ENCODE measurements at places on chromosomes 3 and 15.

GRCh38 chr3:149848238-149848637, 35.2 kb downstream of the RNF13 start:
- no peak for DNase-seq

DNA sequence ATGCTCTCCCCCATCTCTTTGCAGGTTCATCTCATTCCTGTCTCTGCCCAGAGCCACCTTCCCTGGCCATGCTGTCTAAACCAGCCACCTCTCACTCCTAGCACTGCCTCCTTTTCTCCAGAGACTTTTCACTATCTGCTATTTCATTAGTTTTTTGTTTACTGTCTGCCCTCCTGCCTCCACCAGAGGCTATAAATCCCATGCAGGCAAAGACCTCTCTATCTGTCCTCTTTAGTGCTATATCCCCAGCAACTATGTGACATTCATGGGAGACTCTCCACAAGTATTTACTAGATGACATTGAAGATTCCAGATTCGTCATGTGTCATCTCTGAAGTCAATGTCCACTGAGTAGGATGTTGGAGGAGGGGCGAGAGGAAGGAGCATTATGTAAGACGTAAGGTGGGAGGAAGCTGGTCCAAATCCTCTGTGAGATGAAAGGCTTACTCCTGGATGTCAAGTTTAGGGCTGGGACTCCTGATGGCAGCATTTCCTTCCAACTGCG, 3.4 kb upstream of the FAM43A start:
- no peak for DNase-seq

DNA sequence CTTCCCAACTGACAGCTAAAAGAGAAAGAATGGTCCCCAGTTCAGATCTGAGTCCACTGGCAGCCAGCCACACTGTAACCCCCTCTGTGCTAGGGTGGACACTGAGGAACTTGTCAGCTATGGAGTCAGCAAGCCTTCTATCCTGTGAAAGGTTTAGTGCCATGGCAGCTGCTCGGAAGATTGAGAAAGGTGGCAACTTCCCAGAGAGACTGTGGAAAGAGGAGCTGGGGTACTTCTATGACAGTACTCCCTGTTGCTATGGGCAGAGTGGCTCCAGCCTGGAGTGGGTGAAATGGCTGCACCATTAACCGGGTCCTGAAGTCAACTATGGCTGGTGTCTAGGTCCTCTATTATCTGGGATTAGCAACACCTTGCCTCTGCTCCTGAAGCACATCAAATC, 447.2 kb downstream of the EPHB1 start:
- no peak for DNase-seq

DNA sequence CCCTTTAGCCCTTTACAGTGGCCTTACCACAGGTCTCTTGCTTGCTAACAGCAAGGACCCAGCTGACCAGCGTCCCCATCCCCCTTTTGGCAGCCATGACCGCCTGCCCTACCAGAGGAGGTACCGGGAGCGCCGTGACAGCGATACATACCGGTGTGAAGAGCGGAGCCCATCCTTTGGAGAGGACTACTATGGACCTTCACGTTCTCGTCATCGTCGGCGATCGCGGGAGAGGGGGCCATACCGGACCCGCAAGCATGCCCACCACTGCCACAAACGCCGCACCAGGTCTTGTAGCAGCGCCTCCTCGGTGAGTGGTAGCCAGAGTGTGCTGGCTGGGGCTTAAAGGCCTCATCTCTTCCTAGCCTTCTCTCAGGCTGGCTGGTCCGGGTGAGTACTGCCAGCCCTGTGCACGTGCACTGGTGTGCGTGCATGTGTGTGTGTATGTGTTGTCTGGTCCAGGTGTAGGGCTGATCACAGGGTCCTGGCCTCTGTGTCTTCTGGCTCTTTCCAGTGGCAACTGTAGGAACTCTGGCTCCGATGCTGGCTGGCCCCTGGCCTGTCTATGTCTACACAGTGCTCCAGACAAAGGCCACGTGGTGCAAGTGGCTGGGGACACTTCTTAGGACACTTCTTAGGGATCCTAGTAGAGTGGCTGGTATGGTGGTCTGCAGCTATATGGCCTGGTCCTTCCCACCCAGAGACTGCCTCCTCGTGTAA, 4.4 kb downstream of the CLK3 start:
- DNase-seq, result no peak

DNA sequence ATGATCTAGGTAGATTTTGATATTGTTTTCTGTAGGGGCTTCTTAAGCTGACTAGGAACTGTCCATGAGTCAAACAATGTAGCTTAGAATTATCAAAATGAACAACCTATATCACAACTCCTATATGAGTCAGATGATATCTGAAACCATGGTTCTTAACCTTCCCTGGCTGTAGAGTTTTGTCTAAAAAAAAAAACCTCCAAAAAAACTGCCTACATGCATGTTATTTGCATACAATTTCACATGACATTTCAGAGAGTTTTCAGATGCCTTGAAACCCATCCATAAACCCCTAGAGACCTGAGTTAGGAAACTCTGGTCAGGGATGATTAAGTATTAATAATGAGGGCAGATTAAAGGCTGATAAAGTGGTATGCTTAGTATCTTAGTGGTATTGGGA, 157.0 kb downstream of the CHST2 start:
- DNase-seq, result no peak

GRCh38 chr3:84885199-84885882, 73.4 kb upstream of the CADM2 start:
- no peak for DNase-seq

GRCh38 chr3:58243976-58244585, 6.5 kb downstream of the ABHD6 start:
- DNase-seq, result no peak

- DNase-seq, result no peak
These were observed 193.8 kb downstream of the ZBTB20 start for GRCh38 chr3:114953215-114953799.

GRCh38 chr3:185519021-185519420, 20.2 kb upstream of the TMEM41A start:
- DNase-seq, result no peak

GRCh38 chr3:178987745-178988144, 83.9 kb downstream of the ZMAT3 start:
- no peak for DNase-seq

GRCh38 chr3:56369914-56370313, 98.4 kb downstream of the ERC2 start:
- no peak for DNase-seq

- DNase-seq, result no peak
These were observed 8.7 kb downstream of the PLS1 start for GRCh38 chr3:142604940-142605339.

DNA sequence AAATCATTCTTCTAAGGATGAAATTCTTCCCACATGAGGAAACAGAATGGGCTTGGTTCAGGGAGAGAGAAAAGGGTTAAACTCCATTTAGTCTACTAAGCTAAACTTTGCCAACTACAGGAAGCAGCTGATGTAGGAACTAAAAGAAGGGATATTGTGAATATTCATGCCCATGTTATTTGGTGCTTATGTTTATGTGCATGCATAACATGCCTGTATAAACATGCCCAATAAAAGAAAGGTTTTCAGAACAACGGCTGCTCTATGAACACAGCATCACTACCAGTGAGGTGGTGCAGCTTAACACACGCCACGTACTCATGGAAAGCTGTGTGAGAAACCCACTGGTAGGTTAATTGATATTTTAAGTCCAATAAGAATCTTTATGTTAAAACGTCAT, 59.4 kb upstream of the VGLL4 start:
- DNase-seq, result no peak

- no peak for DNase-seq
These were observed 265.8 kb downstream of the TAFA4 start for GRCh38 chr3:68666429-68667136.

- DNase-seq, result no peak
These were observed 53.1 kb upstream of the ADAMTS17 start for GRCh38 chr15:100394736-100395440.

DNA sequence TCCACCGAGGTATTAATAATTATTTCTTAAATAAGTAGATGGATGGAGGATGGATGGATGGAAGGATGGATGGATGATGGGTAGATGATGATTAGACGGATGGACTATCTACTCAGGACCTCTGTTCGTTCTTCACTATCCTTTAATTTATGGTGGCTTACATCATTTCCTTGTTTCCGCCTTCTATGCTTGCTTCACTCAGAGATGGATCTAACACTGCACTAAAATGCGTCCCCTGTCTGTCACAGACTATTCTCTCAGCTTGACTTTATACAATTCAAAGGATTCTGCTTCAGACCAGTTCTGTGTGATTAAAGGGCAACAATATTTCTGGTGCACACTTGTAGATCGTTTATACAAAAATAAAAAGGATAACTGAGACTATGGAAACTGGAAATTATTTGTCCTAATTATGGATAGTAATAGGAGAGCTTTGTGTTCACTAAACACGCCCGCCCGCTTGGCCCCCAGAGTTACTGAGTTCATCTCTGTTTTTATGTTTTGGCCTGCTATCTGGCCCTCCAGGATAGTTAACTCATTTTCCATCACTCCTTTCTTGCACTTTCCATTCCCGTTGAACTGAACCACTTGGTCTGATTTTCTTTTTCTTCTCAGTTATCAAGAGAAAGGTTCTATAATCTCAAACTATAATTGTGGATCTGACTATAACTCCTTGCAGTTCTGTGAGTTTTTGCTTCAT, 41.4 kb upstream of the CA12 start:
- no peak for DNase-seq

GRCh38 chr3:56939834-56940233, 120.6 kb upstream of the SPATA12 start:
- no peak for DNase-seq

GRCh38 chr3:83011481-83011880, 1250.0 kb upstream of the GBE1 start:
- peak; percentile 4 for DNase-seq

DNA sequence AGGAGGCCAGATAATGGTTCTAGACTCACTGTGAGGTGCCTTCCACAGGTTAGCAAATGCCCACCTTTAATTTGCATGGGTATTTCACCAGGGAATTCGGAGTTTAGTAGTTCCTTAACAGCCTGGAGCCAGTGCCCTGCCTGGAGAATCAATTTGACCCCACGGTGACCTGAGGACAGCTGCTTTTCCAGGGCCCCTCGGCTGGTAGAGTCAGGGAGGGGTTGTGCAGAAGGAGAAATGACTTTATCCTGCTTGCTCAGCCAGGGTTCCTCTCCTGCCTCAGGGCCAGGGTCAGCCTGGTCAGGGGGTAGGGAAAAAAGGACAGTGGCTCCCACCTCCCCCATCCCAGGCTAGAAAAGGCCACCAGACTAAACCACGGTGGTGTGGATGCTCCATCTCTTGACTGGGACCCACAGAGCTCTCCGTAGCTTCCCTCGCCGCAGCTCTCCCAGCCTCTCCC, 12.0 kb downstream of the DLL4 start:
- peak; percentile 20 for DNase-seq

GRCh38 chr3:112126511-112126911, 6.5 kb downstream of the GCSAM start:
- peak; percentile 19 for DNase-seq

- DNase-seq, result peak; percentile 9
These were observed 251.4 kb downstream of the NR1D2 start for GRCh38 chr3:24196526-24196925.

GRCh38 chr3:52615166-52615565, 70.5 kb downstream of the PBRM1 start:
- no peak for DNase-seq

- no peak for DNase-seq
These were observed 586.9 kb upstream of the SGO1 start for GRCh38 chr3:20772869-20773268.

- DNase-seq, result no peak
These were observed 5.0 kb upstream of the DNAJB8 start for GRCh38 chr3:128471720-128472119.

GRCh38 chr3:59774634-59775033, 724.8 kb upstream of the CFAP20DC start:
- peak; percentile 59 for DNase-seq

DNA sequence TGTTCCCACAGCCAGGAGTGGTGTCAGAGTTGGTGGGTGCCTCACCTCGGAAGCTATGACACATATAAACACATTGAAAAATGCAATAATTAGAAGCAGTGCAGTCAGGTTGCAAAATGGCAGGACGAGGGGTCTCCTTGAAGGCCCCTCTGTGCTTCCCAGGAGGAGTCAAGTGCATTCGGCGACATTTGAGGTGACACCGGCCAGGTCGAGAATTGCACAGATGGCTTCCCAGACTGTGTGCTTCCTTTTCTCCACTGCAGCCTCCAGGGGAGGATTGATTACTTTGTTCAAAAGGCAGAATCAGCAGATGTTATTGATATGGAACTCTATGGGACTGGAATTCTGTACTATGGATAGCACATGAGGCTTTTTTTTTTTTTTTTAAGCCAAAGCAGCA, 163.2 kb downstream of the MINAR1 start:
- DNase-seq, result no peak

- no peak for DNase-seq
These were observed 4.3 kb downstream of the FGF7 start for GRCh38 chr15:49427372-49427771.

DNA sequence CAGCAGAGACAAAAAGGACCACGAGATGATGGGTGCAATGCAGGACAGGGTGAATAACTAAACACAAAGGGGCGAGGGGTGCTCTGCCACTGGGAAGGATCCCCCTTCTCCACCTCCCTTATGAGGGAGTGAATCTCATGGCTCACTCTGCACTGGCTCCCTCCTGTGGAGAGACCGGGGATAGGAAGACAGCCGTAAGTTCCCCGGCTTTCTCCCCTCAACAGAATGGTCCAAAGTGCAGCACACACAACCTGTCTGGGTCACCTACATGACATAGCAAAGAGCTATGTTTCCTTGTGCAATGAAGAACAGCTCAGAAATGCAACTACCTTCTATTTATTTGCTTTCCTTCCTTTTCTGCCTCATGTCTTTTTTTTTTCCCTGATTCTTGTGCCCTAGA, 7.8 kb upstream of the ACSBG1 start:
- DNase-seq, result peak; percentile 39

- no peak for DNase-seq
These were observed 3.5 kb downstream of the HEXA start for GRCh38 chr15:72372361-72372760.

- DNase-seq, result no peak
These were observed 460.0 kb downstream of the CNTN6 start for GRCh38 chr3:1552831-1553230.

GRCh38 chr15:64430000-64430735, 30.2 kb upstream of the ZNF609 start:
- peak; percentile 44 for DNase-seq

GRCh38 chr3:133361435-133361834, 38.4 kb upstream of the BFSP2 start:
- DNase-seq, result no peak

- DNase-seq, result no peak
These were observed 192.0 kb downstream of the ATP10A start for GRCh38 chr15:25671132-25671531.
